NCI-H1436 (cell line): ENCODE measurements at places on chromosomes 7 and 10.
A peak's percentile ranks its signal among the peaks of the same experiment; 100 is the strongest.

- no peak for DNase-seq
Measured at GRCh38 chr7:38360776-38361175, 87.3 kb upstream of the TARP start.

GRCh38 chr10:77635402-77636227, 2.0 kb downstream of the KCNMA1 start:
- no peak for DNase-seq

GRCh38 chr7:99505324-99505662, 831 bp downstream of the ZKSCAN5 start:
- DNase-seq: no peak

DNA sequence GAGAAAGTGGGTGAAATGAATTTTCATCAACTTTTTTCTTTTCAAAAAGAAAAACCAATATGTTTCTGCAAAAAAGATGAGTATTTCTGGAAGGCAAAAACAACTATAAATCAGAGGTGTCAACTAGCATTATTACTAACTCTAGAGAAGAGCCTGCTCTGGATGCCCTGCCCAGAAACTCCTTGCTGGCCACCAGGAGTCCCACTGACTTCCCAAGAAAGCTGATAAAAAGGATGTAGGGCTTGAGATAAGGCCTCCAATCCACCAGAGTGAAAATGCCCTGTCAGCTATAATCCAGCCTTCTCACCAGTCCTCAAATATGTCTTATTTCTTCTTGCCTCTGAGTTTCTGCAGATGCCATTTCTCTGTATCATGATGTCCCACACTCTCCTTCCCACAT, 16.7 kb upstream of the FZD1 start:
- DNase-seq: no peak

- DNase-seq: no peak
Measured at GRCh38 chr10:129942391-129942790, 21.7 kb downstream of the EBF3 start.

DNA sequence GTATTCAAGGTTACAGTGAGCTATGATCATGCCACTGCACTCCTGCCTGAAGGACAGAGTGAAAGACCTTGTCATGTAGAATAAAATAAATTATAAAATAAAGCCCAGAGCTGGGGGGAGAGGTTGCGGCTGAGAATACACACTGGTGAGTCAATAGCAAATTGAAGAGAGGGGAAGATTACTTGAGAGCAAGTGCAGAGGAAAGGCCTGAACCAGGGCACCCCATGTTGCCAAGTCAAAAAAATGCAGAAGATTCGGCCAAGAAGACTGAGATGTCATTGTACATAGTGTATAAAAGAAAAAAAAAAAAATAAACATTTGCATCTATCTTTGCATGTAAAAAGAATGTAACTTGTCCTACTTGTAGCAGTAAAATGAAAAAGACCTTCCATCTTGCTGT, 32.5 kb downstream of the RHEB start:
- DNase-seq: no peak

DNA sequence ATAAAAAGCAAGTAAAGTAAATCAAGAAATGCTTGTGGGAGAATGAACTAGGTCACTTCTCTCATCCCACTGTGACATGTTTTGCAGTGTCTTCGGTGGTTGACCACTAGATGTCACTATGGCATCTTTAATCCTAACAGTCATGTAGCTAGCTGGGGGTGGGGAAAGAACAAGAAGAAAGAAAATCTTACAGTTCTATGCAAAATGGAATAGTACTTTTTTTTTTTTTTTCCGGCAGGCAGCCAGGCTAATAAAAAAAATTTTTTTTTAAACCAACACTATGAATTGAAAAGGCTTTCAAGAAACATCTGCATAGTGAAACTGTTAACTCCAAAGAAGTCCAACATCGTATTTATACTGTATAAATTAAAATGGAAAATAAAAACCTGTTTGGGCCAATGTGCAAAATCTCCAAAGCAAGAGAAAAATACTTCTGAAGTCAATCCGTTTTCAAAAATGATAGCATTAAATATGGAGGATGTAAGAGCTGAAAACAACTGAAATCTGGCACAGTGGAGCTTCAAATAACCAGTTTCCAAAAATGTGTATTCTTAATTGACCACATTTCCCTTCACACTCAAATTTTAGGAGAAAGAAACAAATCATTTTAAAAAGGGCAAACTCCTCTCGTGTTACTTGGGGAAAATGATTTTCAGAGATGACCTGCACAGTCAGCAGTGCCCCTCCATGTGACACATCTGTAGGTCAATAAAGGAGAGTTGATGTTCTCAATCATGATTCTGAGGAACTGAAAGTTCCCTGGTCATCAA, 38.5 kb downstream of the CDK1 start:
- DNase-seq: peak; percentile 72

GRCh38 chr7:106076537-106076936, 35.6 kb downstream of the SYPL1 start:
- no peak for DNase-seq

DNA sequence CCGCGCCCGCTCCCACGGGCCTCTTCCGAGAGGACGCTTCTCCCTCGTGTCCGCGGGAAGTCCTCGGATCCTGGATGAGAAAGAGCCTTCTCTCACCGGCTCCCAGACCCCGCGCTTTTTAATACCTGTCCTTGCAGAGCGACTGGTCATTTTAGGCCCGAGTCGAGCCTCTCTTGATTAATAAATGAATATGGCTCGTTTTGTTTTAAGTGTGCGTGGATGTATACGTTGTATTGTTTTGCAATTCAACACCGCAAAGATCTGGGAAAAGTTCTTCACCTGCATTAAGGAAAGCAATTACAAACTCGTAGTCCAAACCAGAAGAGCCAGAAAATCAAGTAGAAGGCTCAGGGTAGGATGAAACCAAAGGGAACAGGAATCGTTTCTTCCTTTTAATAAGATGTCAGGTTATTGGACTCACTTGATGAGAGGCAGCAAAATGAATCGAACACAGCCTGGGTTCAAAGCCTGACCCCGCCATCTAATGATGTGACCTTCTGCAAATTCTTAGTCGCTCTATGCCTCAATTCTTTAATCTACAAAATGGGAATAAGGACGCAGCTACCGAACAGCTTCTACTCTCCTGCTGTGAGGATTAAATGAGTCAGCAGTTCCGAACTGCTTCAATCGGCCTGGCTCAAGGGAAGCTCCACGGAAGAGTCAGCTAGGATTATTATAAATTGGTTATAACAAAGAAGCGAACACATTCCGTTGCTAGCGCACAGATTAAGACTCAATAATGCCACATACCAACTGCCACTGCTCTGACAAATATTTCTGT, 277.8 kb upstream of the NEBL start:
- DNase-seq: no peak
